T-helper 9 cell (primary cell): ENCODE measurements at places on chromosomes 3 and 15.

GRCh38 chr15:92071045-92071634 lies 217.6 kb downstream of the SLCO3A1 start:
- DNase-seq: no peak

DNA sequence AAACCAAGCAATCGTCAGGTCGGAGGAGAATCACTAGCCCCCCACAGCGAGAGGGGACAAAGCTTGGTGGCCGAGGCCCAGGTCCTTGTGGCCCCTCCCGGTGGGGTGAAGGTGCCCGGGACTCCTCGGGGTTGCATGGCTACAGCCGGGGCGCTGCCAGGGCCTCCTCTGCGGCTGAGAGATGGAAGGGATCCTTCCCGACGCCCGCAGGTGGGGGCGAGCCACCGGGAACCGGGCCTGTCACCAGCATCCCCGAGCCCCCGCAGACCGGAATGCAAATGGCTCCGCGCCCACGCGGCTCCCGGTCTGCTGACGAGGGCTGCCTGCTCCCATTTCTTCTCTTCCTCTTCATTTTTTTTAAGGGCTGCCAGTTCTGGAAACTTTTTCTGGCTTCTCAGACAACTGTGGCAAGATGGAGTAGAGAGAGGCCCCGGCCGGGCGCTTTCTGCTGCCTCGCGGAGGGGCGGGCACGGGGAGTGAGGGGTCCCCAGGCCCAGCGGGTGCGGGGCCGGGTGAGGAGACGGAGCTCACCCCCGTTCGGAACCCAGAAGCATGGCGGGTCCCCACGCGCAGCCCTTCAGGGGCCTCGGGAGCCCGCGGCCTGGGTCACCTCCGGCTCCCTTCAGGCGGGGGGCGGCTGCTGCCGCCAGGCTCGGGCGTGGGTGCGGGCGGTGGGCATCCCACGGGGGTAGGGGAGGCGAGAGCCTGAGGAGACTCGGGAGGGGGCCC lies 27.5 kb downstream of the MELTF start:
- no peak for DNase-seq

- no peak for DNase-seq
Observed at GRCh38 chr15:43230640-43231115, 9.9 kb upstream of the EPB42 start.

GRCh38 chr15:87901008-87901407 lies 355.5 kb downstream of the NTRK3 start:
- DNase-seq: no peak

DNA sequence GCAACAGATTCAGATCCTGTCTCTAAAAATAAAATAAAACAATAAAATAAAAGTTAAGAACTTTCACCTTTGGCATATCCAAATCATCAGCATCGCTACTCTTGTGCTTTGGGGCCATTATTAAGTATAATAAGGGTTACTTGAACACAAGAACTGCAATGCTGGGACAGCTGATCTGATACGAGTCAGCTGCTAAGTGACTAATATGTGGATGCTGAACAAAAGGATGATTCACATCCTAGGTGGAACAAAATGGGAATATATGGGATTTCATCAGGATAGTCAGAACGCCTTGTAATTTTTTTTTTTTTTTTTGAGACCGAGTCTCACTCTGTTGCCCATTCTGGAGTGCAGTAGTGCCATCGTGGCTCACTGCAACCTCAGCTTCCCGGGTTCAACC lies 29.7 kb downstream of the BUB1B start:
- DNase-seq: no peak

DNA sequence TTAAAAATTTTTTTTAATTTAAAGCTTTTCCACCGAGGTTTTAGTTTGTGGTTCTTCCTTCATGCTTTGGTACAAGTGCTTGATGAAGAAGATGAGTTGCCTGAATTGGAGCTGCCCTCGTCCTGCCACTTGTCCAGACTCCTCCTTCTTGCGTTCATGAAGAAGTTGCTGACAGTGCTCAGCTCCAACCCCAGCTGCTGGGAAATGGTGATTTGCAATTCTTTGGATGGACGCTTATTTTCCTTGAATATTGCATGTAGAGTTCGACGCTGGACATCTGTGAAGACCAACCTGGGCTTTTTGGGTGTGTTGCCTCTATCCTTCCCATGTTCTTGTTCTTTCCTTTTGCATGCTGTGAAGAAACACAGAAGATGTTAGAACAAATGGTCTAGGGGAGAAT lies 32.6 kb downstream of the ONECUT1 start:
- DNase-seq: no peak
